ENCODE measurements at places on chromosomes 12 and 14.
A peak's percentile ranks its signal among the peaks of the same experiment; 100 is the strongest.

DNA sequence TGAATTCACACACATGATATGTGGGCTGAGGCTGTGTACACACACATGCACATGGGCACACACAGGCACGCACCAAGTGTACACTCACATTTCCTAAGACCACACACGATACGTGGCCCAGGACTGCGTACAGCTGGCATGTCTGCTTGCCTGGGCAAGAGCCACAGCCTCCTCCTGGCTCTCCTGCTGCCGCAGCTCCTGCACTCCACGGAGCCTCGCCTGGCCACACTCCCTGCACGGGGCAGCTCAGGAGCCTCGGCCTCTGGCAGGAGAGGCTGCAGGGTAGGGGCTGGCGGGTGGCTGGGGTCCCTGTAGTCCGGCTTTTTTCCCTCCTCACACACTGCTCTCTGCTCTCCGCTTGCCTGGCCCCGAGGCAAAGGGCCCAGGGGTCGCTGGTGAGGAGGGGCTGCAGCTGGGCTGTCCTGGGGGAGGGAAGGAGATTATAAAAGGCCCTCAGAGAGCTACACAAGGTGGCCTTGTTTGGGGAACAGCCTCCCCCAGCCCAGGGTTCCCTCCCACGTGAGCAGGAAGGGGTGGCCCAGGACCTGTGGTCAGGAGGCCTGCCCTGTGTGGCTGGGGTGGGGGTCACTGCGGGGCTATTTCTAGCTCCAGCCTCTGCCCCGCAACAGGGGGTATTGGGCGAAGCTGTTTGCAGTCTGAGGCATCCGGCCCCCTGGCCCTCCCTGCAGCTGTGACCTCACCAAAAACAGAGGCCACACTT is 89.0 kb upstream of the SFSWAP start:
- peak; percentile 27 for DNase-seq

DNA sequence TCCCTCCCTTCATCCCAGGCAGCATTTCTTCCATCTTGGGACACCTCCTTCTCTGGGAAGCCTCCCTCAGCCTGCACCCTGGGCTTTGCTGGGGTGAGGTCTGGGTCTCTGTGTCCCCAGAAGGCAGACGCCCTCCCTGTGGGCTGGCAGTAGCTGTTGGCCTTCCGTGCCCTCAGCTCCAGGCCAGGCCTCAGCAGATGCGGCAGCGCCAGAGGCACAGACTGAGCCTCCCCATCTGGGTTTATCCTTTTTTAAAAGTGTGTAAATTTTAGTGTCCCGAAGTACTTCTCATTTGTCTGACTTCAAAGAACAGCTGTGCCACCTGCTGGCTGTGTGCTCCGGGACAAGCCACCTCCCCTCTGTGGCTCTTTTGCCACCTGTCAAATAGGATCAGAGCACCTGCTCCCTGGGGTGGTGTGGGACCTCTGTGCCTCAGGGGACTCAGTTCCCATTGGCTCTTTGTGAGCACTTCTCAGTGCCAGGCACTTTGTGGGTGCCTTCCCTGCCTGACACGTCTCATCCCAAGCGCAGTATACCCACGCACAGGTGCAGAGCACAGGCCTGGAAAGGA is 11.1 kb downstream of the EXOC3L4 start:
- no peak for DNase-seq

- no peak for DNase-seq
These were observed 14.7 kb downstream of the ESRRB start for GRCh38 chr14:76390621-76391020.

DNA sequence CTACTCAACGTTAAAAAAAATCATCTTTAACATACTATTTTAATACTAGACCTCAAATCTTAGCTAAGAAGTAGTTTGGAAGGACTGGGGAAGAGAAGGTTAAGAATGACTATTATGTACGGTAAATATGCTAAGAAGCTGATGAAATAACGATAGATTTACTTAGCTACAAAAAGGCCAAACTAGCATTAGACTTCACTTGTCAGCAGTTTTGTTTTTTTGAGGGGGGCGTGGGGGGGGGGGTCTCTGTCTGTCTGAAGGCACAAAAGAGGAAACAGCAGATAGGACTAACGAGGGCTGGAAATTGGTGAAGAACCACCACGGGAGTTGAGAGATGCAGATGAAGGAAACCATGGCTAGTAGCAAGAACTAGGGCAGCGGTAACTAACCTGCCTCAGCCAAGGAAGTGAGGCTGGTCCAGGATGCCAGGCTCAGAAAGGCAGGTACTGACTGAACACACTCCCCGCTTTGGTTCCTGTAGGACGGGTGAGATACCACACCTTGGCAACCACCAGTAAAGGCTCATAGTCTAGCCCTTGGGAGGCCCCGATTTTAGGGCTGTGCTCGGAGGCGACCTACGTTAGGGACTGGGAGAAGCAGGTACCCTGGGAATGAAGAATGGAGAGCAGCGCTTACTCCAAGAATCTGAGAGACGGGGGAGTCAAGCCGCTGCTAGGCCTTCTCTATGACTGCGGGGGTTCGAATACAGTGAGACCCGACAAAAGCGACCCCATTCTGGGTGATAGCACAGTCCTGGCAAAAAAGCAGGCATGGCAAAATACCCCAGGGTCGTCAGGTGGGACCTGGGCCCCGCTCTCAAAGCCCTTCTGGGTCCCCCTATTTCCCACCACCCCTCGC is 675 bp downstream of the NEDD8 start:
- DNase-seq, result peak; percentile 41

- DNase-seq, result no peak
These were observed 42.8 kb downstream of the BCAT1 start for GRCh38 chr12:24906141-24906540.

DNA sequence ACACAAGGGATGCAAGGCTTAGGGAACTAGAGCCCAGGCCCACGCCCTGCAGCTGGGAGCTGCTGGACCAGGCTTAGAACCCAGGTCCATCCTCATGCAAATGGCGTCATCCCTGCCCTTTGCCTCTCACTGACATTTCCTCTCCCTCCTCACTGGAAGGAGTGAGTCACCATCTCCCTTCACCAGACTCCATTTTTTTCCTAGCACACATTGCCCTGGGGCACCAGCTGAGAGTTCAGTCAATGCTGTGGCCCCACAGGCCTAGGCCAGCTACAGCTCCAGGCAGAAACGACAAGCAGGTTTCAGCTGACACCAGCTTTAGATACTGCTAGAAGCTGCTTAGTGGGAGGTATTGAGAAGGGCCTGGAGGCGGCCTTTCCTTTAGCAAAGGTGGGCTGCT is 98.9 kb downstream of the RIMBP2 start:
- no peak for DNase-seq

GRCh38 chr12:1553536-1553935 is 40.8 kb downstream of the FBXL14 start:
- DNase-seq, result no peak

GRCh38 chr14:68820119-68820518 is 27.3 kb upstream of the ZFP36L1 start:
- no peak for DNase-seq

DNA sequence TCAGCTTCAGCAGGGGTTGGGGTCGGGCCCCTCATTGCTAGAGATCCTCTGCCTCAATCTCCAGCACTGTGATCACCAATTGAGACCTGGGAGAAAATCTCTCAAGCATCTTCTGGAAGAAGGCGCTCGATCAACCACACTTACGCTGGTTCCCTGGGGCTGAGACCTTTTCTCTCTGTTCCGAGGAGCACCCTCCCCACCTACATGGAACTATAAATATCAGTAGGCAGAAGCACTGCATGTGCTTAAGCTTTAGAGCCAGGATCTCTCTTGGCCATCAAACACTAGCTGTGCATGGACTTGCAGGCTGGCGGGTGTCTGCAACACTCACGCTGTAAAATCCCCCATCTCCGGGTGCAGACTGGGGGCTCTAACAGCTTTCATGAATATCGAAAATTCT is 38.2 kb upstream of the KCNA1 start:
- DNase-seq, result no peak

DNA sequence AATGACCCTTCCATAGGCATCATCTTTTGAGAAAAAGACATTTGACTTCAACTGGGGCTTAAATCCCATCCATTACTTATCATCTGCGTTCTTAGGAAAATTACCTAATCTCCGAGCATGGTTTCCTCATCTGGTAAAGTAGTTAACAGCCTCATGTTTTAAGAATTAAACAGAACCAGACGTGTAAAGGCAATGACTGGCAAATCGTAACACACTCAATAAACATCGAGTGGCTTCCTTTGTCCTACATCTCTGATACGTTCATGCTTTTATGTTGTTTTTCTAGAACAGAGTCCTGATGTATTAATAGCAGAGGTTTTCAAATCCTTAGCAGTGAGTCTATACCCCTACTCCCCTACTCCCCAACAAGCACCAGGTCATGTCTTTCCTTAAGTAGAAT is 189.7 kb upstream of the RGS6 start:
- DNase-seq, result no peak
